ENCODE measurements at places on chromosomes 3 and 15. TPM values are rescaled to one million over a fixed set of nuclear protein-coding genes. Genes with fewer than 3 reads are reported as not detected.

- DNase-seq = no peak
Measured at GRCh38 chr3:50317300-50317699, 5.2 kb downstream of the HYAL2 start.

The FBXO40 gene
- total RNA-seq = not detected

The PROS1 gene
- 5.2 TPM for total RNA-seq

DNA sequence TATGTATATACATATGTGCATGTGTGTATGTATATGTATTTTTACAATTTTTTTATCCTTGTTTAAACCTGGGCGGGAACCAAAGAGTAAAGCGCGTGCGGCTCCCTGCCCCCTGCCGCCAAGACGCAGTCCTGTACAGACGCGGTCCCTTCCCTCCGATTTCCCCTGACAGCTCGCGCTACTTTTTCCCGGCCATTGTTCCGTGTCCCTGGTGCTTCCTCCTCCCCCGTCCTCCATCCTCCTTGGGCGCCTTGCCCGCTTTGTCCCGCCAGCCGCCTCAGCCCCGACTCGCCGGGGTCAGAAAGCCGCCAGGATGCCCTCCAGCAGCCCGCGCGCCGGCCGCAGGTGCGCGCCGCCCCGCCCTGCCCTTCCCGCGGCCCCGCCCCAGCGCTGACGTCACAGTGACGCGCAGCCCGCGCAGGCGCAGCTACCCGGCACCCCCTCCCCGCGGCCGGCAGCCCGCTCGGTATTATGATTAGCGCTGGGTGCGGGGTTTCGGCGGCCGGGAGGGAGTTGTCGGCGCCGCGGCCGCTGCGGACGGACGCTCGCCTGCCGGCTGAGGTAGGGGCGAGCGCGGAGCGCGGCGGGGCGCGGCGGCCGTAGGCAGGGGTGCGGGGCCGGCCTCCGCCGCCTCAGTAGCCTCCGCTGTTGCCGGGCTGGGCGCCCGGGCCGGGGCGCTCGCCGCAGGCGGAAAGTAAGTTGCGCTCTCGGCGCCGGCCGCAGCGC, at the start of gene SNRK:
SNRK (plus strand) TSS at position 426 of the 726 bp plus-strand sequence. CDS start 16,664 bp downstream, outside the sequence.
- DNase-seq = peak; percentile 99

GRCh38 chr3:61518590-61518989, 42.8 kb upstream of the PTPRG start:
- DNase-seq = no peak

The SLC2A2 gene
- total RNA-seq = not detected

- peak; percentile 17 for DNase-seq
Measured at GRCh38 chr3:117856354-117856753, 1146.8 kb downstream of the TUSC7 start.

DNA sequence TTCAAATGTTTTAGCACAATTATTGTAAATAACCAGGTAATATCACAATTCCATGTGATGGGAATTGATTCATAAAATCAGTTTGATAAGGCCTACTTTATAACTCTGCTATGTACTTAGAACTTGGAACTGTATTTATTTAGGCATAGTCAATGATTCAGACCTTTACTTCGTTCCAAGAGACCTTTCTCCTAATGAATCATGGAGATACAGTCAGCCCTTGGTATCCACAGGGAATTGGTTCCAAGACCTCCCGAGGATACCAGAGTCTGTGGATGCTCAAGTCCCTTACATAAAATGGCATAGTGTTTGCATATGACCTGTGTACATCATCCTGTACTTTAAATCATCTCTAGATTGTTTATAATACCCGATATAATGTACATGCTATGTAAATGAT, 60.8 kb upstream of the UMPS start:
- DNase-seq = no peak

The PTPN9 gene
- 31.4 TPM for total RNA-seq

DNA sequence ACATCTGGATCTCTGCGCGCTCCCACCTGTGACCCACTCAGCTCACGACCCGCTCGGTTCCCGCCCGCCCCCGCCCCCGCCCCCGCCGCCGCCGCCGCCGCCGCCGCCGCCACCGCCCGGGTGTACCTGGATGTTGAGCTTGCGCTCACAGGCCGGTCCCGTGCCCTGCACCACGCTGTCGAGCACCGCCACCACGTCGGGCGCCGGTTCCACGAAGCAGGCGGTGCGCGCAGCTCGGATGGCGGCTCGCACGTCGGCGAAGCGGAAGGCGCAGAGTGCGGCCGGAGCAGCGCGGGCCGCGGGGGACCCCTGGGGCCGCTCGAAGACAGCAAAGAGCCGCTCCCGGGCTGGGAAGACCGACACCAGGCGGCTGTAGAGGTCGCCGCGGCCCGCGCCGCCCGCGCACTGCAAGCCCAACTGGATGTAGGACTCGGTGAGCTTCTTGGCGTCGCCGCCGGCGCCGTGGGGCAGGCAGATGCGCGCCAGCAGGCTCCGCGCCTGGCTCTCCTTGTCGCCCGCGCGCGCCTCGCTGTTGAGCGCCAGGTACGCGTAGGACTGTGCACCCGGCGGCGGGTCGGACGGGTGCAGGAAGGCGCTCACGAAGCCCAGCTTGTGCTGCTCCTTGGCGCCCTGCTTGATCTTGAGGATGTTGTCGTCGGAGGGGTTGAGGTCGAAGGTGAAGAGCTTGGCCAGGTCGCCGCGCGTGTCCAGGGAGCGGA, 1.1 kb downstream of the PLXND1 start:
- peak; percentile 53 for DNase-seq

The CPNE4 gene
- not detected for total RNA-seq

- DNase-seq = peak; percentile 68
Measured at GRCh38 chr15:33132722-33133345, 61.7 kb downstream of the FMN1 start.

- no peak for DNase-seq
Measured at GRCh38 chr15:58489289-58490085, 57.7 kb downstream of the LIPC start.

DNA sequence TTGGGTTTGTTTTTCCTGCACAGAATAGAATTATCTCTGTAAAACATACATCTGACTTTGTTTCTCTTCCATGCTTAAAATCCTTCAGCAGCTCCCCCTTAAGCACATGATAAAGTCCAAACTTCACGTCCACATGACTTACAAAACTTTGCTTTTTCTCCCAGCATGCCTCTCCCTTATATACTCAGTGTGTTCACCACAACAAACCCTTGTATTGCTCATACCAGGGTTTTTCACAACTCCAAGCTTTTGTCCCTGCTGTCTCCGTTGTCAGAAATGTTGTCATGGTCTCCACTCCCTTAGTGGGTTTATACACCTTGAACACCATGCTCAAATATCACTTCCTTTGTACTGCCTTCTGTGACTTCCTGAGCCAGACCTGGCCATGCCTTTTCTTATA, 91.1 kb upstream of the MITF start:
- DNase-seq = no peak

GRCh38 chr3:126510308-126510910, 7.2 kb downstream of the UROC1 start:
- DNase-seq = no peak

- peak; percentile 93 for DNase-seq
Measured at GRCh38 chr15:98025237-98025636, 64.7 kb downstream of the ARRDC4 start.

DNA sequence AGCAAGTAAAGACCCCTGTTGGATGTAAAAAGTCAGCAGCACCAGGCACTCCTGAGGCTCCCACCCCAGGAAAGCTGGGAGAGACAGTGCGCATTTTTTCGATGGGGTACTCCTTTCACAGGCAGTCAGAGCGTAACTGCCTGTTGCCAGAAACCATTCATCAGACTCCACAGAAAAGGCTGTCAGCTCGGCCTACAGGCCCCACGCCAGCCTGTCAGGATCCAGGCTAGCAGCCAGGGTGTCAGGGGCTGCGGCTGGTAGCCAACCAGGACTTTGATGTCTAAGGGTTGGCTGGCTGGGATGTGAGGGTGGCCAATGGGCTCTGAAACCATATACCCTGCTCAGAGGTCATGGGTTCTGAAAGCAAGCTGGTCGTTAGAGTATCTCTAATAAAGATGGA, 164.5 kb downstream of the WNT5A start:
- DNase-seq = no peak

The SAXO2 gene
- total RNA-seq = 0.67 TPM

The RASGRP1 gene
- total RNA-seq = 0.38 TPM

The GREM1 gene
- total RNA-seq = 0.44 TPM

The ESYT3 gene
- total RNA-seq = not detected

The GOLGA6C gene
- not detected for total RNA-seq

DNA sequence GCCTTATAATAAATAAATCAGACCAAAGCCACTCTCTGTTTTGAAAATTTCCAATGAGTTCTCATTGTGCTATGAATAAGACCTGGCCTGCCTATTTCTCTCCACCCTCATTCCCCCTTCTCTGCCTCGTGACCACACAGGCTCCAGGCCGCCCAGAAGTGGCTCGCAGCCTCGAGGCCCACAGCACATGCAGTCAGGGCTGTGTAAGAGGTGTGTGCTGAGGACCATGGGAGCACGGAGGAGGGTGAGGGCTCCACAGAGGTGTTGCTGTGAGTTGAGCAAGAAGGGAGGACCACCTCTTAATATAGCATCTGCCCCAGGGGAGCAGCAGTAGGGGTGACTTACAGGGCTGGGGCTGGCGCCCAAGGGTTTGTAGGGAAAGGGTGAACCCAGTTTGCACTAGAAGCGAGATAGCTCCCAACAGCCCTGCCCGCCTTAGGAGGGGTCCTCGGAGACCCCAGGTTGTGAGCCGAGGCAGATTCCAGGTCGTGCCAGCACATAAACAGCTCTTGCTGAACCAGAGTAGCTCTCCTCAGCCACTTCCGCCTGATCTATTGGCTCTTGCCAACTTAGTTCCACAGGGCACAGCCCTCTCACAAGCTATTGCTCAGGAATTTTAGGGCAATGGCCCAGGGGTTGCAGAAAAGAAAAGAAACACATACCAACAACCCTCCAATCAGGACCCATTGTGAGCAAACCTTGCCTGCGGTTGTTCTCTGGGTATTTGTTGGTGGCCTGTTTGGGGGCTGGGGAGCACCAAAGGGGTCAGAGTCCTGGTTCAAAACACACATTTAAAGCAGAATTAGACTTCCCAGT, 117.7 kb downstream of the MYLK start:
- no peak for DNase-seq

- DNase-seq = no peak
Measured at GRCh38 chr15:50024281-50024680, 94.8 kb downstream of the ATP8B4 start.

The PRSS50 gene
- not detected for total RNA-seq

- DNase-seq = no peak
Measured at GRCh38 chr3:39080026-39080425, 27.4 kb downstream of the GORASP1 start.

DNA sequence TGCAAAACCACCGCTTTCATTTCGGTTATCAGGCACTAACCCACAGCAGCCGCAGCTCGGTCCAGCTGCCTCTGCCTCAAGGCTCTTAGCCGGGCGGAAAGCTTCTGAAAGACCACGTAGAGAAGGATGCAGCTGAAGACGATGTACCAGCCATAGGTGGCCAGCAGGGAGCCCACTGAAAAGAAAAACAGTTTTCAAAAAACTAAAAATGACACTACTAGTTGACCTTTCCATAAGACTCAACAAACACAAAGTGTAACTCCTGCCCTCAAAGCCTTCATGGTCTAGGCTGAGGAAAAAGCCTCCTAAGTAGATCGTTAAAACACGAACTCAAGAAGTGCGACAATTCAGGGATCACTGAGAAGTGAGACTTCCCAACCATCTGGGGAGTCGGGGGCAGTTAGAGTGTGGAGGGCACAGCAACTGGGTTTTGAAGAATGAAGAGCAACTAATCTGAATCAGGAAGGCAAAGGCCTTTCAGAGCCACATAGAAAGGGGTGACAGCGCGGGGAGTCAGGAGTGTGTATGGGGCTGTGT, 716 bp downstream of the SELENOS start:
- peak; percentile 58 for DNase-seq

- no peak for DNase-seq
Measured at GRCh38 chr3:21795152-21795837, 44.3 kb upstream of the ZNF385D start.

The GOLGA8N gene
- 4.8 TPM for total RNA-seq

DNA sequence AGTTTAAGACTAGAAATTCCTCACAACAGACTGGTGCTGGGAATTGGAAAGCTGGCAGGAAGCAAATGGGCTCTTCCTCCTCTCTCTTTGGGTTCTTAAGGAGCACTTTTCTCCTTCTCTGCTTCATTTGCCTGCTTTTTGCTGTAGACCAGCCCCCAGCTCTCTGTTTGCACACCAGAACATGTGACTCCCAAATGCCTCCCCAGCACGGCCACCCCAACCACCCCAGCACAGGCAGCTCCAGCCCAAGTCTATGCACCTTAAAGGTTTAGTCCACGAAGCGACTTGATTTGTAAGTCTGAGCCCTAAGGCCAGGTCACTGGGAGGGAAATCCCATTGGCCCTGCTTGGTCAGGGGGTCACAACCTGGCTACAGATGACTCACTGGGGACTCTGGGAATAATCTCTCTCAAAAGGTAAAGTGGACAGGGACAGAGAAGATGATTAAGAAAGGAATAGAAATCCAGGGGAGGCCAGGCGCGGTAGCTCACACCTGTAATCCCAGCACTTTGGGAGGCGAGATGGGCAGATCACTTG, 377.8 kb upstream of the PROK2 start:
- no peak for DNase-seq

The C3orf33 gene
- total RNA-seq = 1.7 TPM

DNA sequence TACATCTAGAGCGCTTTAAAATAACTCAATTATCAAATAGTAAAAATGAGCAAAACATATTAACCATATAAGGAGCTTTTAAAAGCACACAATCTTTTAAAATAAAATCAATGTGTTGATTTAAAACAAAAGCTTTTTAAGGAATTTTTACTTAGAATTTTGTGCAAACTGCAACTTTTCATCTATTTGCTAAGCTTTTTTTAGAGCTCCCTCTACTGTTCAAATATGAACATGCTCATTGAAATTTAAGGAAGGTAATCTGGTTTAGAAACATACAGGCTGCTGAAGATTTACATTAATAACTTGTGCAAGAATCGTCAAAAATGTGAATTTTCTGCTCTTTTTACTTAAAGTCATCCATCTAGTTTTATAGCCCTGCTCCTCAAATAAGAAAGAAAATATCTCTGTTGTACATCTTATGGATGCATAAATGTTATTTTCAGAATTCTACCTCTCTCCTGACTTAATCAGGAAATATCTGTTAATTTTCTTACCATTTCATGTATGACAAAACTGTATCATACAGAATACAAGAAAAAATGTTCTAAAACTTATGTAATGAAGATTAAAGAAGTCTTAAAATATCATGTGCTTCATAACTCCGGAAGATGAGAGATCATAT, 469.4 kb upstream of the ROBO2 start:
- no peak for DNase-seq

Measured in endothelial cell of umbilical vein (primary cell).